WERI-Rb-1 (cell line): ENCODE measurements at places on chromosomes 5 and 9.

DNA sequence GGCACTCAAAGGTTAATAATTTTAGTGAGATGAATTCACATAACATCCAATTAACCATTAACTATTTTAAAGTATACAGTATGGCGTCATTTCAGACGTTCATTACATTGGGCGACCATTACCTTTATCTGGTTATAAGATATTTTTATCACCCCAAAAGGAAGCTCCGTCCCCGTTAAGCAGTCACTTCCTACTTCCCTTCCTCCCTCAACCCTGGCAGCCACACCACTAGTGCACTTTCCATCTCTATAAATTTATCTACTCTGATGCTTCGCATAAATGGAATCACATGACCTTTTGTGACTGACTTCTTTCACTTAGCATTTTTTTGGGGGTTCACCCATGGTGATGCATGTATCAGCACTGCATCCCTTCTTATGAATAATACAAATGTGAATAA, 168.3 kb upstream of the PUM3 start:
- no peak for DNase-seq

DNA sequence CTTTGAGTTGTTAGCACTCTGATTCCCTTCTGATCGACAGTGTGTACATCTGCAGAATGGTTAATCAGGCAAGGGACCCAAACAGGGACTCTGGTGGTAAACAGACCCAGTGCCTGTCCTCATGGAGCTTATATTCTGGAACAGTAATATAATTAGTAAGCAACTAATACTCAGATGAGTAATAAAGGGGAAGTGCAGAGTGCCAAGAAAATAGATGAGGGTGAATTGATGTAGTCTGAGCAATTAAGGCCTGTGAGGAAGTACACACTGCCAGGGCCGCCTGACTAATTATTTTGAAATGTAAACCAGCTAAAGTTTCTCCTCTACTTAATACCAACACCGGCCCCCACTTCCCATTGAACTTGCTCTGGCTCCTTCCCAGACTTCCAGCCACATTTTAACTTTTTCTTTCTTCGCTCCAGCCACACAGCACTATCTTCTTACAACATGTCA, 4.2 kb downstream of the DHX29 start:
- no peak for DNase-seq

DNA sequence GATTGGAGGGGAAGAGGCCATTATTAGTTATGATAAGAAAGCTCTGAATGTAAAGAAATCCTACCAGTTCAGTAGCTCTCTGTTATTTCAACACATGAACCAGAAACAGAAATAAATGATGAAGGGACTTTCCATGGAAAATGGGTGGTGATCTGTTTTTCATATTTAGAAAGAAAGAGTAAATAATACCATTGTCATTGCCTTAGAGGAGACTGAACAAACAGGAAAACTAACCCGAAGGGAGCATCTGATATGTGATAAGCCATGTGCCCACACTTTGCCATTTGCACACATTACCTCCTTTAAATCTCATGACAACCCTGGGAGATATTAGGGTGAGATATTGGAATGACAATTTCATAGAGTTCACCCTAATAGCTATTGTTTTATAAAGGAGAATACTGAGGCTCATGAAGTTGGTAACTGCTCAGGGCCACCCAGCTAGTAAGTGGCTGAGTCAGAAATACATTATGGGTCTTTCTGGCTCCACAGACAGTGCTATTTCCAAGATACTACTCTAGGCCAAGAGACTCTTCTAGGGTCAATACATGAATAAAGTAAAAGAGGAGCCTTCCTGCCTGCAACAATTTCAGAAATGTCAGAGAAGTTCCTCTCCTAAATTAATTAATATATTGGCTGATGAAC, 111.0 kb upstream of the SLIT3 start:
- DNase-seq = no peak

DNA sequence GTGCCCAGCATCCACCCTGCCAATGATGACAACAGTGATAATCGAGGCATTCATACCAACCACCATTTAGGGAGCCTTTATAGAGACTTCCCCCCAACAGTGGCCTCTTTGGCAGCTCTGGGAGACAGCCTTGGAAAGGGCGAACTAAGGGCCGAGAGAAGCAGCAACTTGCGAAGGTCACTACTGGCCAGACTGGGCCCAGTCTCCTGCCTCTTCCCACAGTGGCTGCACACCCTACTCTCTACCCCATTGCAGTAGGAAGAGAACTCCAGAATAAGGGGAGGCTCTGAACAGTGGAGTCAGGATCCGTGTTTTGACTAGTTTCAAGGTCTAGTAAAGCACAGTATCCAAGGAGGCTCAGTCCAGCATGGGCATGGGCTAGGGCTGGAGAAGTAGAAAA, 5.3 kb downstream of the LHX6 start:
- DNase-seq = no peak

DNA sequence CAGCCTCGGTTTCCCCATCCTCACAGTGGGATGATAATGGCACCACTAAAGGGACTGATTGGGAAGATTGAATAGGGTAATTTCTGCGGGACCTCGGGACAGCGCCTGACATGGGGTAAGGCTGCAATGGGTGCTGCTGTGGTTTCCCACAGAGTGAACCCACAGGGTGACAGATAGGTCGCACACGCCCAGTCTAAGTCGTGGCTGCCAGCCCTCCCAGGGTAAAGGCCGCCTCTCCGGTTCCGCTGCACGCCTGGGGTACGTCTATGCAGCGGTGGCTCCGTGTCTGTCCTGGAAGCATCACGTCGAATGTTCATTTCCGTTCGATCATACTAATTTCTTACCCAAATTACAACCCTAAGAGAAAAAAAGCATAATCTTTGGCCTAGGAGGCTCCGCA, 631 bp downstream of the CFAP77 start:
- DNase-seq = no peak

GRCh38 chr5:15585841-15586591, 86.0 kb downstream of the FBXL7 start:
- DNase-seq = no peak

GRCh38 chr5:56298336-56299090, 65.4 kb upstream of the ANKRD55 start:
- DNase-seq = no peak

GRCh38 chr5:83096660-83097339, 19.5 kb downstream of the XRCC4 start:
- DNase-seq = no peak

- no peak for DNase-seq
Observed at GRCh38 chr5:37916525-37916924, 76.7 kb upstream of the GDNF start.

- DNase-seq = no peak
Observed at GRCh38 chr5:30921388-30921787, 272.1 kb upstream of the CDH6 start.

DNA sequence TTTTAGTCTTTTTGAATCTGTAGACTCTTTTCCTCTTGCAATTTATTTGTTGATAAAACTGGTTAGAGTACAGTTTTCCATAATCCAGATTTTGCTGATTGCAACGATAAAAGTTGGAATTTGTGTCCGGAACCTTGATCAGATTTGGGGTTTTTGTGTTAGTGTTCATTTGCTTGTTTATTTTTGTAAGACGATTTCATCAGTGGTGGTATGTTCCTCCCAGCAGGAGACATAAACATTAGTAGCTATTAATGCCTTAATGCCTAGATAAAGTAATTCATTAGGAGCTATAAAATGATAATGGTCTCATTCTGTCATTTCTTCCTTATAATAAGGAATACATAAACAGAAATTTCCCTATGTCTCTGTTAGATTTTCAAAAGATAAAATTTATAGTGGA, 21.3 kb downstream of the RPS6 start:
- no peak for DNase-seq

DNA sequence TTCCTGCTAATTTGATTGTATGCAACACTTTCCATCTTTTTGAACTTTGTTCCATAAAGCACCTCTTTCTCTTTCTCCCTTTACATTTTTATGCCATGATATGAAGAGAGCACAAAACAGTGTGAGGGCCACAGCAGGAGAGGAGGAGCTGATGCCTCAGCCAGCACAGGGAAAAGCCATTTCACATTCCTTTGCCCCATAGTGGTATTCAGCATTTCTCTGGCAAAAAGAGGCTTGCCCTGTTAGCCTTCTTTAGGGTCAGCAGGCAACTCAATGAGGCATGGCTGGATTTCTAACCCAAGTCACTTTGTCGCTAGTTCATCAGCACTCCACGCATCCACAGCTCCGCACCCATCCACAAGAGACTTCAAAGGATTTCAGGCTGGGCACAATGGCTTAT, 23.1 kb upstream of the TRPC7 start:
- DNase-seq = no peak

DNA sequence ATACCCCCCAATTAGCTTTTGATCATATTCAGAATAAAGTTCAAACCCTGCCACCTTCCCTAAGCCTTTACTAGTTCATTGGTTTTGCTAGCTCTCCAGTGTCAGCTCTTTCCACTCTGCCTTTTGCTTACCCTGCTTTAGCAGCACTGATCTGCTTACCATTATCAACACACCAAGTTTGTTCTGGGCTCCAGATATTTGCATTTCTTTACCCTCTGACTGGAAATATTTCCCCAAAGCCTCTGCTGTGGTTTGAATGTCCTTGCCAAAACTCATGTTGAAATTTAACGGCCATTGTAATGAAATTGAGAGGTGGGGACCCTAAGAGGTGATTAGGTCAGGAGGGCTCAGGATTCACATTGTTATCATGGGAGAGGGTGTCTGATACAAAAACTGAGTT, 99.5 kb downstream of the GCNT1 start:
- no peak for DNase-seq

- DNase-seq = no peak
Observed at GRCh38 chr9:127424676-127424999, 456 bp downstream of the ZNF79 start.

- DNase-seq = no peak
Observed at GRCh38 chr9:103900466-103900865, 193.6 kb upstream of the SMC2 start.

GRCh38 chr5:54883374-54884194, 101.8 kb downstream of the ESM1 start:
- DNase-seq = peak; percentile 75

DNA sequence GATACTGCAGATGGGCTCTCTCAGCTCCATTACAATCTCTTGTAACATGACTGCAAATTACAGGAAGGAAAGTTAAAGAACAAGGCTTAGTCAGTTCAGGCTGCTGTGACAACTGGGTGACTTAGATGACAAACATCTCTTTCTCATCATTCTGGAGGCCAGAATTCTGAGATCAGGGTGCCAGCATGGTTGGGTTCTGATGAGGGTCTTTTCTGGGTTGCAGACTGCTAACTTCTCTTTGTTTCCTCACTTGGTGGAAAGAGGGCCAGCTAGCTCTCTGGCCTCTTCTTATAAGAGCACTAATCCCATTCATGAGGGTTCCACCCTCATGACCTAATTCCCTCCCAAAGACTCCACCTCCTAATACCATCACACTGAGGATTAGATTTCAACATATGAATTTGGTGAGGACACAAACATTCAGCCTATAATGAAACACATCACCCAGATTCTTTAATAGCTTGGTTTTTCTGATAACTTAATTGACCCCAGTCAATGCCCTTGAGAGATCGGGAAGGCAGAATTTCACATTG, 73.6 kb upstream of the MAMDC2 start:
- DNase-seq = no peak

GRCh38 chr5:14959399-14960119, 88.0 kb upstream of the ANKH start:
- no peak for DNase-seq

GRCh38 chr9:37523916-37524315, 38.2 kb downstream of the POLR1E start:
- no peak for DNase-seq

DNA sequence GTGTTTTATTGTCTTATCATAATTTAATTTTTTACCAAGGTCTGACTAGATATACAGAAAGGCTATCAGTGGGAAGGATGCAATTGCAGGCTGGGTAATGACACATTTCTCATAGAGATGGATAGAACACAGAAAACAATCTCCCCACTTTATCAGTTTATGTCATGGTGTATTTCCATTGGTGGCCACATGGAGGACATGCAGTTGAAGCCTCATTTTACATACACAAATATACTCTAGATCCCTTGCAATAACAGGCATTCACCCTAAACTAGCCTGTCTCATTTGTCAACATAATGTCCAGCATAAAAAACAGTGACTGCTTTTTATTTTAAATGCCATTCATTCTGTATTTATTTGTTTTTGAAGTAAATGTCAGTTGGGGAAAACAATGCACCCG, 526.3 kb downstream of the GABRG2 start:
- DNase-seq = peak; percentile 11

- DNase-seq = no peak
Observed at GRCh38 chr5:151130922-151131891, 26.4 kb downstream of the ANXA6 start.

DNA sequence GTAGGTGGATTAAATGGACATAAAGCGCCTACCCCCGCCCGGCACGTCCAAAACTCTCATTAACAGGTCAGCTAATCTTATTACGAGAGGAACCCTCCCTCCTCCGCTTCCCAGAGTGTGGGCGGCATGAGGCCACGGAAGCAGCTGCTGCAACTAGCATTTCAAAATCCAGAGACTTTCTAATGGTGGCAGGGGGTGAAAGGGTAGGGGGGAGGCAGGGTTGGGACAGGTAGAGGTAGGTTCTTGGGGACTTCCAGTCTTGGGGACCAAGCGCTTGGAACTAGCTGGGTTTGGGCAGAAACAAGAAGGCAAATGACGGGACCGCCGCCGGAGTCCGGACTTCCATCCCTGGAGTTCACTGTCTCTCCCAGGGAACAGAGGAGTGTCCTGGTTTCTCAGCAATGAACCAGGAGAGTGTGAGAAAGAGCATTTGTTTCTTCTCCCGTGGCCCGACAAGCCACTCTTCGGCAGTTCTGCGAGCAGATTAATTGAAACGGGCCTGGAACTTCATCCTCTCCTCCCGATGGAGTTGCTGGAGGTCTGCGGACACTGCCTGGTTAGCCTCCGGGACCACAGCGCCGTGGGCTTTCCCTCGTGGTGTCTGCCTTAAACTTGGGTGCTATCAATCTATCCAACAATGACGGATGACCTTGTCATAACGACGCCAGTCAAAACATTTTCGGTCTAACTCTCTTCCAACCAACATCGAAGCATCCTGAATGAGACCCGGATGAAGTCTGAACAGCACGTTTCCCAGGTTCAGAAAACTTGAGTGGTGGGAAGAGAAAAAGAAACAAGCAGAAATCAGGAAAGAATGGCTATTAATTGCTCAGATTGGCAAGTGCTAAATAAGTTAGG, 1.6 kb upstream of the PRDM6 start:
- DNase-seq = peak; percentile 53

- no peak for DNase-seq
Observed at GRCh38 chr5:78327761-78328510, 32.5 kb upstream of the SCAMP1 start.

DNA sequence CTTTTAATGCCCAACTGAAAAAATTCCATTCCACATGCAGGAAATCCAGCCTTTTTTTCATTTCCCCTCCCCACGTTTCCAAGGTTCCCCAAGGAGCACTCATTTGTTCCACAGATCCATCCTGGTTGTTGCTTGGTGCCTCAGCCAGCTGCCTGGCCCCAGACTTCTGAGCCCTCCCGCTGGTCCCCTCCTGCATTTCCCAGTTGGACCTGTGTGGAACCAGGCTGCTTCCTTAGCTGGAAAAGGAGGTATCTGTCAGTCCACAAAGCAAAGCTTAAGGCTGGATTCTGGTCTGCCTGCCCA, 44.8 kb downstream of the ANGPTL2 start:
- DNase-seq = no peak

GRCh38 chr5:176440927-176441706, 7.1 kb upstream of the FAF2 start:
- no peak for DNase-seq

GRCh38 chr5:131109540-131110255, 55.4 kb downstream of the HINT1 start:
- DNase-seq = peak; percentile 28

- no peak for DNase-seq
Observed at GRCh38 chr9:115232181-115232774, 114.3 kb upstream of the TNC start.

GRCh38 chr9:136430588-136431234, 8.9 kb downstream of the INPP5E start:
- no peak for DNase-seq
